Activated T-cell treated with anti-CD3 and anti-CD28 coated beads for 1 hour (primary cell): ENCODE measurements at places on chromosomes 2 and 18.

- no peak for DNase-seq
Measured at GRCh38 chr18:32318581-32318980, 128.7 kb downstream of the MEP1B start.

GRCh38 chr2:42917425-42917927 lies 125.1 kb upstream of the HAAO start:
- no peak for DNase-seq

GRCh38 chr2:215828528-215829184 lies 184.7 kb downstream of the MREG start:
- peak; percentile 9 for DNase-seq

- DNase-seq = no peak
Measured at GRCh38 chr18:44582456-44582855, 98.2 kb upstream of the SETBP1 start.

- no peak for DNase-seq
Measured at GRCh38 chr2:203994735-203995134, 58.2 kb downstream of the ICOS start.

DNA sequence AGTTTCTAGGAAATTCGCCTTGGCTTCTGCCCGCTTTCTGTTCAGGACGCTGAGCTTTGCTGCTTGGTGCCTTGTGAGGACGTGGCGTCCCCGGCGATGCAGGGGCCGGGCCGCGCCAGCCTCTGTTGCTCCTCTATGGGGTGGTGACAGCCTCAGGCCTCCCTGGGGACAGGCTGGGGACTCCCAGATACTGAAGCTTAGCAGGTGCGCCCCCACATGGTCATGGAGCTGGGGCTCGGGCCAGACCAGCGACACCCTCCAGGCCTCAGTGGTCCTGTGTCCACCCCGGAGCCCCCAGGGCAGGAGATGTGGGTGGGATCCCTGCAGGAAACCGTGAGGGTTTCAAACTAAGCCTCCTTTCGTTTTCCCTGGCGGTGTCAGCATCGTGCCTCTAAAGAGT lies 29.2 kb downstream of the KCNG2 start:
- DNase-seq = no peak

DNA sequence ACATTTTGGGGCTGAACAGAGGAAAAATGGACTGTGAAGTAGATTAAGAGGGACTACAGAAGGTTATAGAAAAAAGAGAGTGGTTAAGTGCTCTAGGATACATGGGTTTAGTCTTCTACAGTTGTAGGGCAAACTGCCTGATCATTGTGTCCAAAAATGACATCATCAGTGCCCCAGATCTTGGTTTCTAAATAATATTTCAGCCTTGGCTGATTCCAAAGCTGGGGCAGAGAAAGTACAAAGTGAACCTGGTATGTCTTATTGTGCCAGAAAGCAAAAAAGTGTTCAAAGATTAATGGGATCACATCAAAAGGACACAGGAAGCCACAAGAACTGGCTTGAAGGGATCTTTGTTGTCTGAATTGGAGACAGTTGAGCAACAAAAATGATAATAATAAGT lies 97.1 kb upstream of the ZNF521 start:
- no peak for DNase-seq

GRCh38 chr2:11371092-11371937 lies 26.9 kb upstream of the ROCK2 start:
- DNase-seq = no peak

GRCh38 chr2:22481486-22482259 lies 903.3 kb upstream of the KLHL29 start:
- no peak for DNase-seq

DNA sequence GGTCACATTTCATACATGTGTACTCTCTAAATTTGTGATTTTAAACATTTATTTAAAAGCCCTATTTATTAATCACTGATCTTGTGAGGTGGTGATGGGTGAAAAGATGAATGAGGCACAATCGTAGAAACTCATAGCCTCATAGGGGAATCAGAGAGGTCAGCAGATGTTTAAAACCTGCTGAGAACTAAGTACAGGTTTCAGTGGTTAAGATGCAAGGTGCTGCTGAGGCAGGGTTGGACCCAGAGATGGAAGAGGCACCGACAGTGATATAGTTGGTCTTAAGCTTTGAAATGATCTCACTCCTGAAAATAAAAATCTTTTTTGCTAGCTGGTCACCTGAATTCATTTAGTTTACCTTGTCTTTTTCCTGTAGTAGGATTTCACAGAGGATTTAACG lies 49.6 kb downstream of the LINC00305 start:
- no peak for DNase-seq

GRCh38 chr2:120350080-120350479 lies 4.1 kb downstream of the INHBB start:
- no peak for DNase-seq

DNA sequence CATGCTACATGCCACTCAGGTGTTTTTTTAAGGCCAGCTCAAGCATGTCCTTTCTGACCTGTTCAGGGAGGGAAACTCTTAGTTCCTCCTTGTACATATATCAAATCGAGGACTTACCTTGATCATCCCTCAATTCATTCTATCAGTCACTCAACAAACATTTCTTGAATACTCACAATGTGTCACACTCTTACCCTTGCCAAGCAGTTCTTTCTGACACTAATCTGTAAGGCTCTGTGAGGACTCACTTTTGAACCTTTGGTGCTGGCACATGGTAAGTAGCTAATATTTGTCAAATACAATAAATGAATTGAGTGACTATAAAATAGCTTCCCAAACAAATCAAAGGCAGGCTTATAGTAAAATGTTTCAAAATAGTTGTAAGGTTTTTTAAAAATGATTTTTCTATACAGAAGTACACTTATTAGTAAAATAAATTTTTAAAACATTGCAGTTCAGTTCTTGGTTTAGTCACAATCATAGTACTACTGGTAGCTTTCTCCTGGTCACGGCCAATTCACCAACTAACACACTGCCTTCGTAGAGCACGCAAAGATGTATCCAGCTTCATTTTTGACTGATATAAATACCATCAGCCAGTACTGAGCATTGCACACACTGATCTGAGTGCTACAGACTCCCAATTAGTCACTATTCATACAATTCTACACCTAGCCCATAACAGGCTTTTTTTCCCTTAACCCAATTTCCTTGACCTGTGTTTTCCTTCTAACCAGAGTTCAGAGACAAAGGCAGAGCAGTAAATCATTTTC lies 50.9 kb downstream of the ZEB2 start:
- no peak for DNase-seq

DNA sequence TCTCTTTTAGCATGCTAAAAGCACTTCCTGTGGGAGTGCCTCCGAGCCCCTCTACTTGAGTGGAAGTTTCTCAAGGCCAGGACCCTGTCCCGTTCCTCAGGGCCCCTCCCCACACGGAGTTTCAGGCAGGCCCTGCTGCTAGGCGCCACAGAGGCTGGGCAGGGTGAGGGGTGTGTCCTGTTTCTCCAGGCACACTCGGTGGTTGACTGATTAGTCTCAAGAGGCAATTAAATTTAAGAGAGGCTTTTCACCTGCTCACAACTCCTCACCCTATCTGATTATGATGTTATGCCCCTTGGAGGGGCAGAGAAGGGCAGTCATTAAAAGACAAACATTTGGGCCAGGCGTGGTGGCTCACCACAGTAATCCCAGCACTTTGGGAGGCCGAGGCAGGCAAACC lies 160.8 kb upstream of the HAAO start:
- DNase-seq = no peak

- DNase-seq = no peak
Measured at GRCh38 chr18:49521216-49521835, 34.3 kb upstream of the C18orf32 start.

DNA sequence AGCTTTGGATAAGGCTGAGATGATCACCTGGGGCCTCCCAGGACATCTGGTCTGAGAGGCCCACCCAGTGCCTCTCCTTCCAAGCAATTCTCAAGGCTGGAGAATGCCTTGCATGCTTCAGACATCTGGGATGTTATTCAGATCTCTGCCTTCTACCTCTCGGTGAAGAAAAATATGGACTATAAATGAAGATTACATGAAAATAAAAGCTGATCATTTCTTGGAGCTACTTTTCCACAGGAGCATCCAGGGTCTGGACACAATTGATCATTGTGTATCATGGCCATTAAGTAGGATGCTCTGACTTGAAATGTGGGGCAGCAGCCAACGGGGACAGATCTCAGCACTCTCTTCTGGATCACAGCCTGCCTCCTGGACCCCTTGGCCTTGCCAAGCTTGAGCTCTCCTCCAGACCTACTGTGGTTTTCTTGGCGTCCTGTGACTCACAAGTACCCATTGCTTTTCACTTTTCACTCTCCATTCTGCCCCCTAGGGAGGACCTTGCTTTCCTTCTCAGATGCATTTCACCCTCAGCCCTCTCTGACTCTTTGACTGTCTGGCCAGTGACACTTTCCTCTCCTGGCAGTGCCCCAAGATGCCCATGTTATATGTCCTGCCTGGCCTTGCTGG lies 203.1 kb downstream of the INSIG2 start:
- no peak for DNase-seq

GRCh38 chr2:119476301-119477112 lies 44.9 kb downstream of the TMEM37 start:
- DNase-seq = peak; percentile 14
